ENCODE measurements at places on chromosomes 7 and 10.

DNA sequence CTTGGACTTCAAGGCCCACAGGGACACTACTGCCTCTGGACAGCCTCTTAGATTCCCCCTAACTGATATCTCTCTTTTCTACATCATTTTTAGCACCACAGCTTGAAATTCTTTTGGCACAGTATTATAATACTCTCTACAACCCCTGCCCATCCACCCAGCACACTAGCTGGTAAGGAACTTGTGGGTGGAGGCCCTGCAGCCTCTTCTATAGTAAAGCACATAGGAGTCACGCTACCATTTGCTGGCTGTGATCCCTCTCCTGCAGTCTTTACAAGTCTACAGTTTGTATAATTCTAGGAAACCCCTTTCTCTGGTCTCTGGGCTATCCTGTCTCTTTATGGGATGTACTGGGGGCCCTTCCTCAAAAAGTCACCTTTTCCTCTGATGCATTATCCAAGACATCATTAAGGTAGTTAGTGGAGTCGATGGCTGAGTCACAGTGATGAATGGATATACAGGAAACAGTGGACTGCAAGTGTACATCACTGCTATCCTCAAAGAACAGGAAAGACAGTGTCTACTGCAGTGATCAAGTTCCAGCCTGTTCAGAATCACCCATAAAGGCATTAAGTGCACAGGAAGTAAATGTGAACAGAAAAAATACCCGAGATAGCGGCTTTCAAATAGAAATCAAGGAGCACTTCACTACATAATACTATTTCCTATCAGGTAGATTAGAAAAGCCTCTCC is 54.4 kb downstream of the STK17A start:
- DNase-seq: no peak

GRCh38 chr10:125094806-125095205 is 65.6 kb downstream of the CTBP2 start:
- DNase-seq: no peak

DNA sequence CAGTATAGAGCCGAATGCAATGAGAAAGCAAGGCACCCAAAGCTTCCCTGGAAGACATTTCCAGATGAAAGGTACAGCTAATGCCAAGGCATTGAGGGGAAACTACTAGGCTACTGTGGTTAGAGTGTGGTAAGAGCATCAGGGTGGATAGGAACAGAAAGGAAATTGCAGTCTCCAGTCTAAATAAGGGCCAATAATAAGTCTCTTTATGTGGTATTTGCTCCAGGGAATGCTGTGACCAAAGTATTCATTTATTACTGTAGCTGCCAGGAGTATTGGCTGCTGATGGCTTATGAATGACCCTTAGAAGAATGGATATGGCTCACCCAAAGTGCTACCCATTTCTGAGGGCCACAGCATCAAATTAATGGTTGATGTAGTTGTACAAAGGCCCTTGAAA is 30.1 kb upstream of the POT1 start:
- DNase-seq: no peak

GRCh38 chr10:90723416-90724068 is 134.3 kb downstream of the HTR7 start:
- no peak for DNase-seq

DNA sequence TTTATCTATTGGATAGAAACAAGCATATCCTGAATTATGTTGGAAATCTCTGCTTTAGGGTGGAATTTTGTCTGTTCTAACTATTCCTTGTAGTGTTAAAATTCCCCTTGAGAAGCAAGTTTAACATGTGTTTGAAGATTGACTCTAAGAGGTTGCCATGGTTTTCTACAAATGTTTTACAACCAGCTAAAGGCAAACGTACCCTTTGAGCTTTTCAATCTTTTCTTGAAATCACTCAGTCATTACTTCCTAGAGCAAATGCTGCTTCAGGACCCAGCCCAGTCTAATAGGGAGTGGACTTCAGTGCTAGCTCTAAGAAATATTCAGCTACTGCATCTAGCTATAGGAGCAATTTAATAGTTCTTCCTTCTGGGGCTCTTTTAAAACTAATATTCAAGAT is 118.8 kb upstream of the IFRD1 start:
- DNase-seq: no peak

GRCh38 chr10:52703451-52703850 is 69.1 kb downstream of the MBL2 start:
- no peak for DNase-seq

DNA sequence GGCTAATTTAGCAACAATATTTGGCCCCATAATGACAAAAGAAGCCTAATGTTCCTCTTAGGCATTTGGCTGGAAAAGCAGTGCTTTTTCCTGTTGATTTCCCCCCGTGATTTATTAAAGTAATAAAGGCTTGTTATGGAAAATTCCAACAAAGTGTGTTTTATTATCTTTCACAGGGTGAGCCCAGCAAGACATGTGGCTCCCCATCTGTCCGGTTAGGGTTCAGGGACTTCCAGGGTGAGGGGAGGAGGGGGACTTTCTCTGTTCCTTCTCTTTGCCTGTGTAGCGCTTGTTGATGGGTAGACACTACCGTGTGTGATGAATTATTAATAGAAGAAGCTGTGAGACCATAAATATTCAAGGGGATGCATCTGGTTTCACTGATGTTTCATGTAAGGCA is 39.0 kb downstream of the HTR5A start:
- DNase-seq: no peak

GRCh38 chr7:138667535-138668228 is 33.5 kb downstream of the SVOPL start:
- DNase-seq: no peak

DNA sequence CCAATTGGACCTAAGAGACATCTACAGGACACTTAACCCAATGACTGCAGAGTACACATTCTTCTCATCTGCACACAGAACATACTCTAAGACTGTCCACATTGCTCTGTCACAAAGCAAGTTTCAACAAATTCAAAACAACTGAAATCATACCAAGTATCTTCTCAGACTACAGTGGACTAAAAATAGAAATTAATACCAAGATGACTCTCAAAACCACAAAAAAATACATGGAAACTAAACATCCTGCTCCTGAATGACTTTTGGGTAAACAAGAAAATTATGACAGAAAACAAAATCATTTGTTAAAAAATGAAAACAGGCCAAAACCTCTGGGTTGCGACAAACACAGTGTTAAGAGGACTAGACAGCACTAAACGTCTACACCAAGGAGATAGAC is 24.5 kb downstream of the SNX13 start:
- DNase-seq: no peak

- no peak for DNase-seq
Measured at GRCh38 chr10:43360086-43360485, 11.3 kb upstream of the FXYD4 start.

DNA sequence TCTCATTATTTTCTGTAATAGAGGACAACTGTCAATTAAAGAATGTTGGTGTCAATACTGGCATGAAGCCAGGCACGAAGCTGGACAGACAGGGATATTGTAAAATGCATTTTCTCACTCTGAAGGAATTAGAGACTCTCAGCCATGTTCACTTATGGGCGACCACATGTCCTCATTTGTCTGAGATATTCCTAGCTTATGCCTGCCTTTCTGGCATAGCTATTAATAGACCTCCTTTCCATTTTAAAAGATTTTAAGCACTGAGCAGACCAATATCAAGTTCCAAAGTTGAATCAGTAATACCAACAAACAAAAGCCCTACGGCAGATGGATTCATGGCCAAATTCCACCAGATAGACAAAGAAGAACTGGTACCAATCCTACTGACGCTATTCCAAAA is 589.9 kb downstream of the GRM8 start:
- no peak for DNase-seq

Data from kidney epithelial cell (primary cell).